NCI-H187 (cell line): ENCODE measurements at places on chromosomes 16 and 17.

DNA sequence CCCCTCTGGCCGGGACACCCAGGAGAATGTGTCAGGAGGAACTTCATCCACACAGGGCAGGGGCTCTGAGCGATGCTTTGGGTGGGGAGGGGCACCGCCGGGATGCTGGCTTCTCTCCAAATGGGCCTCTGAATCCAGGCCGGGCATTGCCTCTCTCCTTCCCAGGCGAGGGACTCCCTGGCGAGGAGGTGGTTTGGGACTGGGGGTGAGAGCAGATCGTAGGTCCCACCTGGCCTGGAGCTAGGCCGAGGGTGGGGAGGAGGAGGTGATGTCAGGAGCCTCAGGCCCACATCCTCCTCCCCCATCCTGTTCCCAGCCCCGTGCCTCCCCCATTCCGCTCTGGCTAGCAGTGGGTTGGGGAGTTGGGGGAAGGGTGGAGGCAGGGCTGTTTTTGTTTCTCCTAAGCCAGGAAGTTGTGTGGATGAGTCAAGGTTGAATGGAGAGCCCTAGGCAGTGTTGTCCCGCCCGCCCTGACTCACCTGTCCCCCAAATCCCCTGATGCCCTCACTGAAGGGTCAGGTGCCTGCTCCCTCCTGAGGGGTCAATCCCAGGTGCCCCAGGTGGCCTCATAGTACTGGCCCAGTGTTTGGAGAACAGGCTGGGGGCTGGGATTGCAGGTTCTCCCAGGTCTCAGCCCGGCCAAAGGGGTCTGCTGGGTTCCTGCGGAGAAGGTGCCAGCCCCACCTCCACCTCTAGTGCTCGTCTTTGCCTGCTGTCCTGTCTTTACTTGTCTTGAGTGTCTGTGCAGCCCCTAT, 2.8 kb downstream of the GRB7 start:
- DNase-seq = no peak

GRCh38 chr17:17346428-17347233, 43.5 kb downstream of the NT5M start:
- no peak for DNase-seq

DNA sequence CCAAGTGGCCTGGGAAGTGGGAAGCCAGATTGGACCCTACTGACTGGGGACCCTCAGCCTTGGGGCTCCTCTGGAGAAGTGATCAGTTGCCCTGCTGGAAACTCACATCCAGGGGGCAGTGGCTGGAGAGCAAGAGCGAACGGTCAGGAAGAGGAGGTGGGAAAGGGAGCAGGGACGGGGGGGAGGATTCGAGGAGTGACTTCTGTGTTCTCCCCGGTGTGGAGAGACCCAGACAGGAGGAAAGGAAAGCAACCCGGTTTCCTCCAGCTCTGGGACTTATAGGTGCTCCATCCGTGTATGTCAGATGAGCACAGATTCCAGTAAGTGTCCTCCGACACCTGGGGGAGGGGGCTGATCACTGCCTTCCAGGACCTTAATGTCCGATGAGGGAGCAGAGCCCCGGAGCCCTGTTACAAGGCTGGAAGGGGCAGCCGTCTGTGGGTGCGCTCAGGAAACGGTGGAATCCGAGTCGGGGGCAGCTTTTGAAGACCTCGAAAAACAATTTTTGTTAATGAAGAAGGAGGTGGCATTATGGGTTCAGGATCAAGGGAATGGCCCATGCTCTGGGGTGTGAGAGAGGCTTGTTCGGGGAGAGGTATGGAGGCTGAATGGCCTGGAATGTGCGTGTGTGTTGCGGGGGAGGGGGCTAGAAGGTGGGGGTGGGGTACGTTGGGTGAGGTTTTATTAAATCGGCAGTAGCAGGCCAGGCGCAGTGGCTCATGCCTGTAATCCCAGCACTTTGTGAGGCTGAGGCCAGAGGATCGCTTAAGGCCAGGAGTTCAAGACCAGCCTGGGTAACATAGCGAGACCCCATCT, 34.8 kb upstream of the NDRG4 start:
- DNase-seq = no peak

DNA sequence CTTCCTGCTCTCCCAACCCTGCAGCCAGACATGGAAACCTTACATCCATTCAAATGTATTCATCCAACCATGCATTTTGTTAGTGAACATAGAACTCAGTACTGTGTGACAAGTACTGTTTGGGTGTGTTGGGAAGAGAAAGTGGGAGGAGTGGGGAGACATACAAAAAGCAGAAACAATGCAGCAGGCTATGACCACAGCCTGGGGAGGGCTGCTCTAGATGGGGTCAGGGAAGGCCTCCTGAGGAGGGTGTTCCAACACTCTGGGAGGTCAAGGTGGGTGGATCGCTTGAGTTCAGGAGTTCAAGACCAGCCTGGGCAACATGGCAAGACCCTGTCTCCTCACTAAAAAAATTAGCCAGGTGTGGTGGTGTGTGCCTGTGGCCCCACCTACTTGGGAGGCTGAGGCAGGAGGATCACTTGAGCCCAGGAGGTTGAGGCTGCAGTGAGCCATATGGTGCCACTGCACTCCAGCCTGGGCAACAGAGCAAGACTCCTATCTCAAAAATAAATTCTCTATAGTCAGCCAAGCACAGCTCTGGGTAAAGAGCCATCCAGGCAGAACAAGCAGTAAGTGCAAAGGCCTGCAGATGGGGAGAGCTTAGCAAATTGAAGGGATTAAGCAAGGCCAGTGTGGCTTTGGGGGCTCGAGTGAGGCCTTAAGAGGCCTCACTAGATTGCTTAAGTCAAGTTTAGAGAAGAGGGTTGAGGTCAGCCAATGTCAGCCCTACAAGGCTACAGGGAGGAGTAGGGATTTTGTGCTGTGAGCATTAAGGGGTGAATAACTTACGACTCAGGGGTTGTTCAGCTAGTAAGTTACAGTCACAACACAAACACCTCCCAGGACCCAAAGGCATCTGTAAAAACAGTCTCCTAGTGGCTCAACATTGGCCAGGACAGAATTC, 5.5 kb downstream of the SLC13A2 start:
- no peak for DNase-seq

DNA sequence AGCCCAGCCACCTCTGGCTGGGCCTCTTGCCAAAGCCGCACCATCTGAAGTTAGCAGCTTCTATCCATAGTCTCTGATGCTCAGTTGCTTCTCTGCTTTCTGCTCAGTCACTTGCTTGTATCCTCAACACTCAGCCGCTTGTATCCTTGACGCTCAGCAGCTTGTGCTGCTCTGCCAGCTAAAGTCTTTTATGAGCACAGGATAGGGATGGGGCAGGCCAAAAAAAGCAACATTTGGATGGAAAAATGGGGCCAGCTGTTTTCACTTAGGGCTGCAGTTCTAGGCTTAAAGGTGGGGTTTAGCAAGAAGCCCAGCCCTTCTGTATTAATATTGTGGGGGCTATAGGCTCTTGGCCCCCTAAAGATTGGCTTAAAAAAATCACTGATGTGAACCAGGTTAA, 739.4 kb downstream of the CDH8 start:
- no peak for DNase-seq

DNA sequence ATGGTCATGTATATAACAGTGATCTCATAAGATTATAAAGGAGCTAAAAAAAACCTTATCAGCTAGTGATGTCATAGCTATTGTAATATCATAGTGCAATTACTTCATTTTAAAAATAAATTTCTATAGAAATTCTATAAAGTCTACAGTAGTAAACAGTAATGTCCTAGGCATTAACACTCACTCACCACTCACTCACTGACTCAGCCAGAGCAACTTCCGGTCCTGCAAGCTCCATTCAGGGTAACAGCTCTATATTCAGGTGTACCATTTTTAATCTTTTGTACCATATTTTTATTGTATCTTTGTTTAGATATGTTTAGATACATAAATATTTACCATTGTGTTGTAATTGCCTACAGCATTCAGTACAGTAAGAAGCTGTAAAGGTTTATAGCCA, 524.4 kb upstream of the CDH5 start:
- no peak for DNase-seq

- DNase-seq = no peak
These were observed 71.2 kb downstream of the OMG start for GRCh38 chr17:31225831-31226230.

GRCh38 chr16:65634291-65634690, 512.4 kb upstream of the CDH11 start:
- DNase-seq = no peak
